ENCODE measurements at places on chromosomes 16 and 17.

GRCh38 chr16:46737621-46738214, 10.4 kb downstream of the MYLK3 start:
- no peak for DNase-seq

DNA sequence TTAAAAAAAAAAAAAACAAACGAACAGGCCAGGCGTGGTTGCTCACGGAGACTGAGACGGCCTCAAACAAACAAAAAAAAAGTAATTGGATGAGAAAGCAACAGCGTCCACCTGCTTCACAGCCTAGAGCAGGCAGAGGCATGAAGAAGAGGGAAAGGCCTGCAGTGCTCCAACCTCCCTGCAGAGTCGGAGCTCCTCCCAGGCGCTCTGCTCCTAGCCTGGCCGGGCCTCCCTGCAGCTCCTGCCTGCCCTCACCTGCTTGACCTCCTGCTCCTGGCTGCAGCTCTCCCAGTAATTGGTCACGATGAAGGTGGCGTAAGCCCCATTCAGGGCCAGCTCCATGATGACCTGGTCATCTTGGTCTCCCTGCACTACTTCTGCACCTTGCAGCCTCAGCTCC, 5.5 kb downstream of the NMRAL1 start:
- DNase-seq, result no peak

- DNase-seq, result no peak
These were observed 238.2 kb downstream of the KCNJ2 start for GRCh38 chr17:70407506-70407905.

DNA sequence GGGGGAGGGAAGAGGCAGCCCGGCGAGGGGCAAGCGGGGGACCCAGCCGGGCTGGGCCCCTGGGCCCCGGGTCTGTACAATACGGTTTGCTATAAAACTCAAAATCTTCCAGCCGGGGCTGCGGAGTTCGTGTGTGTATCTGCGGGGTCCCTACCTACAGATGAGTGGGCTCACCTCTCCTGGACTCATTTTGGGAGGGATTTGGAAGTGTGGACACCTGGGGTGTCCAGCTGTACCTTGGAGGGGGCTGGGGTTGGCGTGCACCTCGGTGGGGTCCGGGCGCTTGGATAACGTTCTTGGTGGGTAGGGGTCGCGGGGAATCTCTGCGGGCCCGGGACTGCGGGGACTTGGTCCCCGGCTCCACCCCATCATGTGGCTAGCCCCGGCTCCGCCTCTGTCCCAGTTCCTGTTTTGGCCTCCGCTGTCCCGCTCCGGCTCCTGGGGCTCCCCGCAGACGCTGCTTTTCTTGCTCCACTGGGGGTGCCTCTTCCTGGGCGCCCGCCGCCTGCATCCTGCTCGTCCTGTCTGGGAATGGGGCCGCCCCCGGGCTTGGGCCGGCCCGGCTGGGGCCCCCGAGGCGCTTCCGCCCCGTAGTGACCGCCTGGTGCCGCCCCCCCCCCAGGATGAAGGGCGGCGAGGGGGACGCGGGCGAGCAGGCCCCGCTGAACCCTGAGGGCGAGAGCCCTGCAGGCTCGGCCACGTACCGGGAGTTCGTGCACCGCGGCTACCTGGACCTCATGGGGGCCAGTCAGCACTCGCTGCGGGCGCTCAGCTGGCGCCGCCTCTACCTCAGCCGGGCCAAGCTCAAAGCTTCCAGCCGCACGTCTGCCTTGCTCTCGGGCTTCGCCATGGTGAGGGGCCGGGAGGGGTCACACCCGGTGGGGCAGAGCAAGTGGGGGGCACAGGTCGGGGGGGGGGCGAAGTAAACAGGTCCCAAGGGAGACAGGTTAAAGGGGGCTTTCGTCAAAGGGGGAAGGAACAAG, at the start of gene ORAI3:
ORAI3 (plus strand) TSS at position 402 of the 983 bp plus-strand sequence; CDS start at position 624, 222 bp downstream.
- DNase-seq, result peak; percentile 48

DNA sequence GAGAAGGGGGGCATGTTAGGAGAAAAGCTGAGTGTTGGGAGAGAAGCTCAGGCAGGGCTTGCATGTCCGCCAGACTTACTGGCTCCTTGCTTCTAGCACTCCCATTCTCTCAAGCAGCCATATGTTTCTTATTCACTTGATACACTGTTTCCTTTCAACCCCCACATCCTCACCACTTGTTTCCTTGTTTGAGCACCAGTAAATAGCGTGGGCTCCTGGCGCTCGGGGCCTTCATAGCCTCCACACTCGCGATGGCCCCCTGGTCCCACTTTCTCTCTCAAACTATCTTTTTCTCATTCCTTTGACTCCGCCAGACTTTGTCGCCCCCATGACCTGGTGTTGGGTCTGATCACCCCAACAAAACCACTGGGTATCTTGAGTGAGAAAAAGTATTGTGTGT, 16.6 kb downstream of the ATP5PD start:
- no peak for DNase-seq

GRCh38 chr17:72254808-72255449, 134.1 kb downstream of the SOX9 start:
- DNase-seq, result peak; percentile 13

DNA sequence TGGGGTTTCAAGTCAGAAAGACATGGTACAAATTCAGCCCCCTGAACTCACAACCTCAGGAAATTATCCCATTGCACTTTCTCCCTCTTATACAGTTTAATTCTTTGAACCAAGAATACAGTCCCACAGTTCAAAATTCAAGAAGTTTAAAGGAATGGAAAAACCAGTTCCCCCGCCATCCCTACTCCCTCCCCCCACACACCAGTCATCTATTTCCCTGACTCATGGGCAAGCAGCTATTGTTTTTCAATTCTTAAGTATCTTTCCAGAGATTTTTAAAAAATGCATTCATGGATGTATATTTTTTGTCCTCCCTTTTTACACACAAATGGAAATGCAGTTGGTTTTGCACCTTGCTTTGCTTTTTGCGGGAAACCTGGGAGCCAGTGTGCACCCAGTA, 7.3 kb downstream of the SYCE1L start:
- DNase-seq, result peak; percentile 19

- DNase-seq, result no peak
These were observed 409.6 kb downstream of the NPIPA8 start for GRCh38 chr16:17926866-17927399.

DNA sequence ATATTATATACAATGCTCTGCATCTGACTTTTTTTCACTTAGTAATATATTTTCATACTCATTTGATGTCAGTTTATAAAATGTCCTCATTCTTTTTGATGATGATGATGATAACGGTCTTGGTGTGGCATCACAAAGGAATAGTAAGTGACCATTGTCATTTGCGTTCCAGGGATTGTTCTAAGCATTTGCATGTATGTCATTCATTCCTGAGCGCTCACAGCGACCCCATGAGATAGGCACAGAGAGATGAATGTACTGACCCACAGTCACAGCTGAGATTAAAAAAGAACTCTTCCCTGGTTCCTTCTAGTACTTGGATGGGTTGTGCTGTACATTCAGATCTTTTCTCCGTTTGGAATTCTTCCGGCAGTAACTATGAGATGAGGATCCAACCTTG, 21.2 kb upstream of the MSI2 start:
- DNase-seq, result no peak

GRCh38 chr16:85842848-85843247, 43.4 kb downstream of the COX4I1 start:
- no peak for DNase-seq

GRCh38 chr16:7137560-7138330, 194.9 kb upstream of the RBFOX1 start:
- DNase-seq, result peak; percentile 2

DNA sequence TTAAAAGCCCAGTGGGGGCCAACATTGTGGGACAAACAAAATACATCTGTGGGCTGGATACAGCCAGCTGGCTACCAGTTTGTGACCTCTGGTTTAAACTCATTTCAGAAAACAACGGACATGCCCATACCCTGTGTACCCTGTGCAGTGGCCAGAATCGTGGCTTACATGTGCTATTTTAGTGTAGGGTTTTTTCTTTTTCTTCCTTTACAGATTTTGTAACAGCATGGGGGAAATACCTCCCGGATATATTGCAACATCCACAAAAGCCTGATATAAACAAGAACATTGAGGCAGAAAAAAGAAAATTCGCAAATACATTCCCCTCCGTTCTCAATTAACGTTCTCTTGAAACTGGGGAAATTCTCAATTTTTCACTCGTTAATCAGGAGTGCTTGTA, 7.3 kb downstream of the HS3ST4 start:
- DNase-seq, result no peak

DNA sequence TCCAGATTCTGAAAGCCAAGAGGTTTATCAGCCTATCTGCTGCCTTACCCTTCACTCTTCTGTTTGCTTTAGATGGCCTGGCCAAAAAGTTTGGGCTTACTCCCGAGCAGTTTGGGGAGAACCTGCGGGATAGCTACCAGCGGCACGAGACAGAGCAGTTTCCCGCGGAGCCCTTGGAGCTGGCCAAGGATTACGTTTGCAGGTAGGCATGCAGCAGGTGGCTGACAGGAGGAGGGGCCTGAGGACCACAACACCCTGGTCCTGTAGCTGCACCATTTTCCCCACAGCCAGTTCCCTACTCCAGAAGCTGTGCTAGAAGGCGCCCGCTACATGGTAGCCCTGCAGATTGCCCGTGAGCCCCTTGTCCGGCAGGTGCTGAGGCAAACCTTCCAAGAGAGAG, 20.6 kb downstream of the SUPT6H start:
- DNase-seq, result no peak

- DNase-seq, result peak; percentile 72
These were observed at the start of gene NT5C3B for GRCh38 chr17:41835800-41836549. TSS of gene NT5C3B (minus strand) at chr17:41836232. CDS start at chr17:41836193, 39 bp downstream.

- no peak for DNase-seq
These were observed 810 bp upstream of the GAN start for GRCh38 chr16:81313701-81314602.

DNA sequence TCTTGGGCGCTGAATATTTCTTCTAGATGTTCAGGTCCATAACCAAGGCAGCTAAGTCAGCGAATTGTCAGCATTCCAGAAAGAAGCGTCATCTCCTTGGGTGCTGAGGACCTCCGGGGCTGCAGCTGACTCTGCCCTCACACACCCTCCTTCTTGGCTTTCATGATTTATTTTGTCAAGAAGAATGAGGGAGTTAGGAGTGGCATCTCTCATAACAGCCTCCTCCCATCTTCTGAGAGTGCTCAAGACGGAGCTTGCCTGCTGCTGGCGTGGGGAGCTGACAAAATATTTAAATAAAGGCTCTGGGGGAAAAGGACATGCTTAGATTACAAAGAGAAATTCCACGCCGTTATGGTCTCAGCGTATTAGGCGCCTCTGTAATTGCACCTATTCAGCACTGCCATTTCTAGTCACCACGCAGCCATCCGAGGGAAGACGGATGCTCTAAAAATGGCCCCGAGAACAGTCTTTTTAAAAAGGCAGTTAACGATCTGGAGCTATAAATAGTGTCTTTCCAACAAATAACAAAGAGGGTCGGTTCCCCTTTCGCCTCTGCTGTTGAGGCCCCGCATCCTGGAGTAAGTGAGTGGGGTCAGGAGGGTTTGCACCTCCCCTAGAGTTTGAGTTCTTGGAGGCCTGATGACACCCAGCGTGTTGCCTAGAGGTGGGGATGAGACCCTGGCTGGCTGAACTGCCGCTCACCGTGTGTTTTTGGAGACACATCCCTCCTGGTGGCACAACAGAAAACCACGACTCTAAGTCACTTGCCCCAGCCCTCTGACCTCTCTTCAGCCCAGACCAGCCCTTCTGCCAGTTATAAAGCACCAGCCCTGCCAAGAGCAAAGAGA, 187.0 kb downstream of the CCDC182 start:
- DNase-seq, result peak; percentile 85

GRCh38 chr17:6523330-6523729, 33.0 kb downstream of the PITPNM3 start:
- peak; percentile 74 for DNase-seq

DNA sequence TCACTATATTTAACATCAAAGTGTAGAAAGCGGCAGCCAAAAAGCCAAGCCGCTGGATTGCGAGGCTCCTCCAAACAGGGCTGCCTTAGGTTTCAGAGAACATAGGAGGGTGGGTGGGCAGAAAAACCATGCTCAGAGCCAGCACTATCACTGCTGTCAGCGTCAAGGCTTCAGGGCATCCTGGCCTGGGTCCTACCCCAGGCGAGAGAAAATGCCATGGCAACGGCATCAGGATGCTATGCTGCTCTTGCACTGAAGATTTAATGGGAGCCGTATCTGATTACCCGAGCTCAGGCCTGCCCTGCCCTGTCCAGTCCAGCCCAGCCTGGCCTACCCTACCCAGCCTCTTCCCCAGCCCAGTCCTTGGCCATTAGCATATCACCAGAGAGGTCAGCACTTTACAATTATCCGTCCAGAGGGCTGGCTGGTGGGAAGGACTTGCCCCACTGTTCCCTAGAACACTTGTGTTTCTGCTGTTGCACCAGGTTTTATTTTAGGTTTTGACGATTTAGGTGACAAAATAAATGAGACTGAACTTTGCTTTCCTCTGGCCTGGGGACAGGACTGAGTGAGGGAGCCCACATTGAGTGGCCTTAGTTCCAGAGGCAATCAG, 61.1 kb downstream of the TOM1L2 start:
- DNase-seq, result no peak

DNA sequence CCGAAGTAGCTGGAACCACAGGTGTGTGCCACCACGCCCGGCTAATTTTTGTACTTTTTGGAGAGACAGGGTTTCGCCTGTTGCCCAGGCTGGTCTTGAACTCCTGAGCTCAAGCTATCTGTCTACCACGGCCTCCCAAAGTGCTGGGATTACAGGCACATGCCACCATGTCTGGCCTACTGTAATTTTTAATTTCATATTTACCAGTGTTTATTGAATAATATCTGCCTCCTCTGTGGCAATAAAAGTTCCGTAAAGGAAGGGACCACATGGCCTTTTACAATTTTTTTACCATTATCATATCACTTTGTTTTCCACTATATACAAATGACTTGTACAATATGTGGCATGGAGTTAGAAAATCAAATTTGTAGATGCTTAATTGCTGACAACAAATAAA, 7.8 kb downstream of the USP31 start:
- DNase-seq, result no peak

DNA sequence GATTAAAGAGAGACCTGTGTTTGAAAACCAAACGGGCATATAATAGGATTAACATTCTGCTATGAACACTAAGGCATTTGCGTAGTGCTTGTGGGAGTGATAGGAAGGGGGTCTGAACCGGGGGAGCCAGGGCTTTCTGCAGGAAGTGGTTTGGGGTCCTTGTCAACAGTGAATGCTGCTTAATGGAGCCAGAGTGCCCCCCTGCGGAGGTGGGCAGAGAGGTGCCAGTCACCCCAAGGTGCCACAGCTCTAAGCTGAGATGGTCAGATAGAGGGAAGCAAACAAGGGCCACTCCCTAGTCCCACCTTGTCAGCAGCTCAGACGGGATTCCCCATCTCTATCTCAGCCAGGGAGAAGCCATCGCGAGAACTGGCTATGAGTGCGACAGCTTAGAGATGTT, 17.7 kb downstream of the NAA60 start:
- DNase-seq, result no peak

- DNase-seq, result no peak
These were observed 2.1 kb downstream of the MPO start for GRCh38 chr17:58278661-58279015.

GRCh38 chr16:89200124-89200849, at the start of gene SLC22A31:
TSS of gene SLC22A31 (minus strand) at chr16:89200537. CDS start at chr16:89200501, 36 bp downstream.
- DNase-seq, result no peak

GRCh38 chr16:1063728-1064127, 8.8 kb upstream of the SSTR5 start:
- no peak for DNase-seq
